ENCODE measurements at places on chromosomes 13 and 19.

- DNase-seq, result no peak
These were observed 43.7 kb upstream of the SLC15A1 start for GRCh38 chr13:98796191-98796590.

DNA sequence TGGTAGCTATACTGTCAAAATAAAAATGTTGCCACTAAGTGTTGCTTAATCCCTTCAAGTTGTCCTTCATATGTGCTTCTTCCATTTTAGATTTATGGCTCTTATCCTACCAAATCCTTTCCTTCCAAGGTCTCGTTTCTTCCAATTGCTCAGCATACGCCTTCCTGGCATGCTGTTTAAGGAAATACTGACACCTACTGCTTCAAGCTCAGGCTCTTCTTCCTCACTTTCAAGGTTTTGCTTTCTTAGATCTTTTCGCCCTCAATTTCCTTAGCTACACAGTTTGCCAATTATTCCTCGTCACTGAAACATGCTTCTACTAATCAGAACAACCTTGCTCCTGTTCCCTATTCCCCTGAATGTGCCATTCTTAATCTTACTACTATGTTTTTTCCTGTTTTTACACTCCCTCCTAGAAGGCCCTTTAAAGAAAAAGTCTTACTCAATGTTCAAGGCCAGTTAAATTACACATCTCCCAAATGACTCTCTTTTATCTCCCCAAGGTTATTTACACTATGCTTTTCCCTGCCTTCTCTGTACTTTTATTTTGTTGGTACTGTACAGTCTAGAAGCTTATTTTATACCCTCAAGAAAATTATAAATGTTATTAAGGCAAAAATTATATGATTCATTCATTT, 343.1 kb downstream of the MZT1 start:
- no peak for DNase-seq

- no peak for DNase-seq
These were observed 7.1 kb downstream of the AKAP11 start for GRCh38 chr13:42279080-42279479.

GRCh38 chr13:109074853-109075252, 445.4 kb downstream of the MYO16 start:
- DNase-seq, result no peak

DNA sequence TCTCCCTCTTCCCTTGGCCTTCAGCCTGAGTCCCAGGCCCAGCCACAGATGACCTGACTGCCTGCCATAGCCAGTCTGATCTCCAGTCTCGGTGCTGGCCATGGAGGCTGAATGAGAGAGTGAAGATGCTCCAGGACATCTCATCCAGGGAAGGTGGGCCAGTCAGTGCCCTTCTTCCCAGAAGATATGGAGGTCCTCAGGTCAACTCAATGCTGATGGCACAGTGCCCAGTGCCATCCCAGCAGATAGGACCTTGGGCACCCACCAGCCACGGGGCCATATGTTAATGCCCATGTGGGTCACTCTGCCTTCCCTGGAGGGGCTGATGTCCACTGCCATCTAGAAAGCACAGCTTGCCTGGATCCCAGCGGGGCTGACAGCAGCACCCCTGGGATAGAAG, 7.2 kb downstream of the VSTM2B start:
- DNase-seq, result no peak

DNA sequence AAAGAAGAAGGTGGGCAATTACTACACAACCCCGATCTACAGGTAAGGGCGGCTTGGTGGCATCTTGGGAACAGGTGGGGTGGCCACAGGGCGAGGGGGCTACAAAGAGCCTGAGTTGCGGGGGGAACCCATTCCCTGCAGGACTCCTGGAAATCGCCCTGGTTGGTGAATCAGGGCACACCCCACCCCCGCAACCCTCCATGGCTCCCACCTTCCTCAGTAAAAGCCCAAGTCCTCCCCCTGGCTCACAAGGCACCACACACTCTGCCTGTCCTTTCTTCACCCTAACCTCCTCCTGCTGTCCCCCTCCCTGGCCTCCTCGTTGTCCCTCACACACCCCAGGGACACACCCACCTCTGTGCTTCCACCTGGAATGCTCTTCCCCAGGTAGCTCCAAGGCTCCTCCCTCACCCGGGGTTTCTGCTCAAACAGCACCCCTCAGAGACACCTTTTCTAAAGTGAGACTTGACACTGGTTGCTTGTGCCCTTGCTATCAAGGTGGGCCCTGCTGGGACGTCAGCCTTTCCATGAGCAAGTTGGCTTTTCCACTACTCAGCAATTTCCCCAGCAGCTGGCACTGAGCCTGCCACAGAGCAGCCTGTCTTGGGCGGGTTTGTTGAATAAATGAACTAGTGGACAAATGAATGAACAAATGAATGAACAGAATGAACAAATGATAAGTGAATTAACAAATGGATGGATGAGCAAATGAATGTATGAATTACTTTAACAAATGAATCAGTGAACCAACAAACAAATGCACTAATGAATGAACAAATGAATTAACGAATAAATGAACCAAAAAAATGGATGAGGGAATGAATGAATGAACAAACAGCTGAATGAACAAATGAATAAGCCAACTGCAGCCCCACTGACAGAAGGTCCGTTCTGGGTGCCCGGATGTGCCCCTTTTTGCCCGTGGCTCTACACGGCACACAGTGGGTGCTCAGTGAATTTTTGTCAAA, 6.2 kb upstream of the MRI1 start:
- DNase-seq, result no peak

DNA sequence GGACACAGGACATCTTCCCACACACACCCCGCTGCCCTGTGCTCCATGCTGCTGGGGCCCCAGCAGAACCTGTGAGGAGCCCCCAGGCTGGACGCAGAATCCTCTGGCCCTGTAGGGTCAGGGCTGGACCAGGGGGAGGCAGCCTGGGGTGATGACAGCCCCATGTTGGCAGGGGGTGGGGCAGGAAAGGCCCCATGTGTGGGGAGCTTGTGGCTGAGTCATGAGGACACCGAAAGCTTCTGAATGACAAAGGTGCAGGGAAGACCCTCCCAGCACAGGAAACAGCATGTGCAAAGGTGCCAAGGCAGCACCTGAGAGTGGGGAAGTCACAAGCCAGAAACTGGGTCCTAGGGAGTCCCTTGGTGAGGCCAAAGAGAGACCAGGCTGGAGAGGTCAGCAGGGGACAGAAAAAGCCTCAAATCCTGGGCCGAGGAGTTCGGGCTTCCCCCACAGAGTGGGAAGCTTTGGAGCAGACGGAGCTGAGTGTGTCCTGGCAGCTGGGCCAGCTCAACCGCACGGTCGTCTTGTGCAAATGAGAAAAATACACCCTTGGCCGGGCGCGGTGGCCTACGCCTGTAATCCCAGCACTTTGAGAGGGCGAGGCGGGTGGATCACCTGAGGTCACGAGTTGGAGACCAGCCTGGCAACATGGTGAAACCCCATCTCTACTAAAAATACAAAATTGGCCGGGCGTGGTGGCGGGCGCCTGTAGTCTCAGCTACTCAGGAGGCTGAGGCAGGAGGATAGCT, 17.5 kb downstream of the ATP8B3 start:
- DNase-seq, result no peak
